ENCODE measurements at places on chromosomes 3 and 15. TPM values are rescaled to one million over a fixed set of nuclear protein-coding genes. Genes with fewer than 3 reads are reported as not detected.

Gene CHRNA5
- total RNA-seq, result 2.0 TPM

Gene ISG20
- 0.29 TPM for total RNA-seq

Gene CD96
- total RNA-seq, result 0.08 TPM

Gene MUC20
- 0.96 TPM for total RNA-seq

Gene ROBO1
- total RNA-seq, result 18.7 TPM

Gene IGSF10
- 0.13 TPM for total RNA-seq

Gene CYP8B1
- not detected for total RNA-seq

Gene DLL4
- total RNA-seq, result 0.13 TPM

DNA sequence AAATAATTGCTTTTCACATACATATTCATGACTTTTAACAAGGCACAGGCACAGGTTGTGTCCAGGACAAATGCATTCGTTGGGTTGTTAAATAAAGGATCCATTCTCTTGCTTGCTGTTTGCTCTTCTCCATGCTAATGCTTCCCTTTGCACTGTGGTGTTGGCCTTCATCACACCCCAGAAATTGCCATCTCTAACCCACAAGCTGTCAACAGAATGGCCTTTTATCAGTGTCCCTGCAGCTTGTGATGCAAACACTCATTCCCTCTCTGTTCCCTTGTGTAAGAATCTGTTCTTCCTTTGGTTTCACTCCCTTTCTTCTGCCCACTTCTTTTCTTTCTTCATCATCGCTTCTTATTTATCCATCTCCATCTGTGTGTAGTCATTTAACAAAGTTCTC, 72.2 kb downstream of the SLC7A14 start:
- no peak for DNase-seq

GRCh38 chr3:105907777-105908176, 39.0 kb upstream of the CBLB start:
- DNase-seq, result peak; percentile 21

GRCh38 chr3:40170395-40170794, 139.1 kb upstream of the EIF1B start:
- no peak for DNase-seq

- no peak for DNase-seq
These were observed 5.0 kb downstream of the NEK11 start for GRCh38 chr3:131031660-131032059.

GRCh38 chr15:45903283-45903682, 268.5 kb downstream of the SQOR start:
- DNase-seq, result no peak

DNA sequence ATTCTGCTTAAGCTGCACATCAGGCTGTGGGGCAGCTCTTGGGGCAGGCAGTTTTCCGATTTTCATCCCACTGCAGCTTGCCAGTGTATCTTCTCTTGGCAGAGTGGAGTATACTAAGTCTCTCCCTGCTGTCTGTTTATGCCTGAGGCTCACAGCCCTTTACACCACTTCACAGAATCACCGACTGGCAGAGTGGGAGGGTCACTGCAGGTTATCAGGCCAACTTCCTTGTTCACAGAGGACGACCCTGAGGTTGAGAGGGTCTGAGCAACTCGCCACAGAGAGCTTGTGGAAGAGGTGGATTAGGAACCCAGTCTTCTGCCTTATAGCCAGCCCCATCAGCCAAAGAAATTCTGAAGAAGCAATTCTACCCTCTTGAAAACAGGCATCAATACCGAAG, 30.9 kb downstream of the KIF9 start:
- no peak for DNase-seq

- no peak for DNase-seq
These were observed 311.5 kb downstream of the CNTN3 start for GRCh38 chr3:74302969-74303368.
